ENCODE measurements at places on chromosomes 5 and 9. TPM values are rescaled to one million over a fixed set of nuclear protein-coding genes. Genes with fewer than 3 reads are reported as not detected.

DNA sequence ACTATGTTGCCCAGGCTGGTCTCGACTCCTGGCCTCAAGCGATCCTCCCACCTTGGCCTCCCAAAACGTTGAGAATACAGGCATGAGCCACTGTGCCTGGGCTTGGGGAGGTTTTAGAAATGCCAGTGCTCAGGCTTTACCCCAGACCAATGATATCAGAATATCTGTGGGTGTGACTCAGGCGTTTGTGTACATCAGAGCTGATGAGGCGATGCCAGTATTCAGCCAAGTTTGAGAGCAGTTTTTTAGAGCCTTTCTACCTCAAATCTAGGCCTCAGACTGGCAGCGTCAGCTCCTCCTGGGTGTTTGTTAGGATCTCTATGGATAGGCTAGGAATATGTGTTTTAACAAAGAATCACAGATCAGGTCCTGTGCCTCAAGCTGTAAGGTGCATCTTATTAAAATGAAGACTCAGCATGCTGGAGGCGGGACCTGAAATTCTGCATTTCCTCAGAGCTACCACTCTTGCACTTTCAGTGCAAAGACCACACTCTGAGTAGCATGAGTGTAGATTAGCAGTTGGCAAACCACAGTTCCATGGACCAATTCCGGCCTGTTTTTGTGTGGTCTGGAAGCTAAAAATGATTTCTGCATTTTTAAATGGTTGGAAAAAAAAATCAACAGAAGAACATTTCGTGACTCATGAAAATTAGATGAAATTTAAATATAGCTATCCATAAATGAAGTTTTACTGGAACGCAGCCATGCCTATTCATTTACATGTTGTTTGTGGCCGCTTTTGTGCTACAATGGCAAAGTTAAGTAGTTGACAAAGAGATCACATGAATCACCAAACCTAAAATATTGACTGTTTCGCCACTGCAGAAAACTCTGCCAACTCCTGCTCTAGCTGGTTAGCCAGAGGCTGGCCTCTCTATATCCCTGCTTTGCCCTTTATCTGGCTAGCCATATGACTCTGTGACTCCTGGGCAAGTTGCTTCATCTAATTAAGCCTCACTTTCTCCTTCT, 92.2 kb downstream of the KLF4 start:
- no peak overlapping the region for H3K27ac ChIP-seq
- H3K4me1 ChIP-seq = peaks cover 4% of the 10 kb centered on the region
- H3K27me3 ChIP-seq = no peaks in the 10 kb centered on the region

DNA sequence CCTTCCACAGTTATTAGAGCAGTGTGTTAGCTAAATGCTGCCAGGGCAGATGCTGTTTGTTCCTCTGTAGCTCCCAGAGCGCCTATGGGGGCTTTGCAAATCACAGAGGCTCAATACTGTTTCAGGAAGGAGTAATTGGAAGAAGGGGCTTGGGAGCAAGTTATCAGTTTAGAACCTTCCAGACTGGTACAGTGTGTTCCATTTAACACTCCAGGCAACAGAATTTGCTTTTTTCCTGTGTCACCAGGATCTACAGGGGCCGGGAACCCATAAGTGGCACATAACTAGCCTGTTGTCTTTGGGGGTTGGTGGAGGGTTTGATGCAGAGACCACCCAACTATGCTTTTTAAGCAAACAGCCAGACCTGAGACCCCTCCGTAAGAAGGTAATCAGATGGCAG, 307.3 kb upstream of the KCNN2 start:
- no peaks in the 10 kb centered on the region for H3K36me3 ChIP-seq
- DNase-seq = no peak
- H3K4me3 ChIP-seq = no peak overlapping the region
- no peak overlapping the region for H3K27ac ChIP-seq
- peaks cover 32% of the 10 kb centered on the region for H3K27me3 ChIP-seq

DNA sequence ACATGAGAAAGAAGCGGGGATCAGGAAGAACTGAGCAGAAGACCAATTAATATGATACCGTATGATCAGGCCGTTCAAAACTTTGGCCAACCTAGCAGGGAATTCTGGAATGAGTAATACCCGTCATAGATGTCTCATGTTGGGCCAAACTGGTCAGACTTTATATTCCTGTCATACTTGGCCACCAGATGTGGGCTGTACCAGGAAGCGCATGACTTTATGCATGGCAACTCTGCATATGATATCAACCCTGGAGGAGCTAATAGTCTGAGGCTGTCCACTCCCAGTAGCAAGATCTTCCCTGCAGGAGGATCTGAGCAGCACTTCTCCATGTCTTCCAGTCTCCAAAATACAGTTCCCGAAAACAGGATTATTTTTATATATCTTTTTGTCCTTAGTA, 68.5 kb upstream of the NAA35 start:
- H3K4me3 ChIP-seq = no peak overlapping the region
- no peaks in the 10 kb centered on the region for H3K4me1 ChIP-seq
- no peak overlapping the region for H3K27ac ChIP-seq

DNA sequence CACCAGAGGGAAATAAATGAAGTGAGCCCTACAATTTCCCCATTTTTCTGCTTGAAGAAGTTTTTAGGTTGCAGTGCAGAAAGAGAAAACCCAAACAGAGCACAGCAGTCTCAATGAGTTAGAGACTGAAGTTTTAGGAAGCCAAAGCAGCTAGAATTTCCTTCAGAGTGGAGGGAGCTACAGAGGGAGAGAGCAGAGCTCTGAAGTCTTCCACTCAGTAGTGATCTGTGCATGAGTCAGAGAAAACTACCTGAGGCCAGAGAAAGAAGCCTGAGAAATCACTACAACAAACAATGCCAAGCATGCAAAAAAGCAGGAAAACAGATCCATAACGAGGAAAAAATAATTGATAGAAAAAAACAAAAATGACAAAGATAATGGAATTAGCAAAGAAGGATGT, 17.9 kb upstream of the NDUFB6 start:
- no peak overlapping the region for H3K27ac ChIP-seq
- peaks cover 4% of the 10 kb centered on the region for H3K4me1 ChIP-seq
- peak; percentile 45 for DNase-seq
- H3K4me3 ChIP-seq = no peak overlapping the region
- no peaks in the 10 kb centered on the region for H3K36me3 ChIP-seq

The CD180 gene
- total RNA-seq = not detected

GRCh38 chr5:161093100-161093499, 241.1 kb upstream of the ATP10B start:
- peaks cover 27% of the 10 kb centered on the region for H3K4me1 ChIP-seq
- DNase-seq = peak; percentile 57
- no peak overlapping the region for H3K4me3 ChIP-seq
- H3K36me3 ChIP-seq = no peaks in the 10 kb centered on the region

- 0 out of 2 replicates have a peak, but pooled peaks cover 3% of the 10 kb centered on the region for H3K4me1 ChIP-seq
- no peak overlapping the region for H3K4me3 ChIP-seq
- no peak overlapping the region for H3K27ac ChIP-seq
- DNase-seq = peak; percentile 82
- H3K36me3 ChIP-seq = no peaks in the 10 kb centered on the region
These were observed 10.5 kb upstream of the GALNT10 start for GRCh38 chr5:154179846-154180710.

GRCh38 chr5:134005417-134006061, 764 bp upstream of the VDAC1 start:
- DNase-seq = no peak
- peak overlapping the region; percentile 91 for H3K4me3 ChIP-seq
- H3K27ac ChIP-seq = peak overlapping the region; percentile 96
- no peaks in the 10 kb centered on the region for H3K27me3 ChIP-seq
- H3K4me1 ChIP-seq = peaks cover 16% of the 10 kb centered on the region
- 0 out of 2 replicates have a peak, but pooled peaks cover 4% of the 10 kb centered on the region for H3K36me3 ChIP-seq

GRCh38 chr5:146068206-146068605, 37.2 kb downstream of the PLAC8L1 start:
- no peak overlapping the region for H3K27ac ChIP-seq
- DNase-seq = no peak
- H3K4me1 ChIP-seq = no peaks in the 10 kb centered on the region

- DNase-seq = no peak
- no peak overlapping the region for H3K27ac ChIP-seq
These were observed 127.8 kb upstream of the MVB12B start for GRCh38 chr9:126198854-126199253.

DNA sequence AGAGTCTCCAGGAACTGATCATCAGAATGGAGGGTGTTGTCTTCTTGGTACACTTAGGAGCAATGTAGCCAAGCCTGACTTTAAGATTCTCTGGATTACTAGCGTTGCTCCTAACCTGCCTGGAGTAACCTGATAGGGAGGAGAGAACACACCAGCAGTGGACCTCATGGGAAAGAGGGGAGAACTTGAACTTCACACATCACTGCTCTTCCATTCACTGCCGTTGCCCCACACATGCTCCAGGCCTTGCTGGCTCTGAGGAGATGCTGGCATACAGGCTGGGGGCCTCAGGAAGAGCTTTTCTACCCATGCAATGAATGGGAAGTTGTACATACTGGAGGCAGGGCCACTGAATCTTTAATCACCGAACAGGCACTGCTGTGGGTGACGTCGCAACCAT, 60.3 kb upstream of the ADAMTS16 start:
- DNase-seq = no peak
- no peak overlapping the region for H3K27ac ChIP-seq
- no peaks in the 10 kb centered on the region for H3K4me1 ChIP-seq
- no peaks in the 10 kb centered on the region for H3K36me3 ChIP-seq
- H3K27me3 ChIP-seq = peaks cover 26% of the 10 kb centered on the region
- no peak overlapping the region for H3K4me3 ChIP-seq

DNA sequence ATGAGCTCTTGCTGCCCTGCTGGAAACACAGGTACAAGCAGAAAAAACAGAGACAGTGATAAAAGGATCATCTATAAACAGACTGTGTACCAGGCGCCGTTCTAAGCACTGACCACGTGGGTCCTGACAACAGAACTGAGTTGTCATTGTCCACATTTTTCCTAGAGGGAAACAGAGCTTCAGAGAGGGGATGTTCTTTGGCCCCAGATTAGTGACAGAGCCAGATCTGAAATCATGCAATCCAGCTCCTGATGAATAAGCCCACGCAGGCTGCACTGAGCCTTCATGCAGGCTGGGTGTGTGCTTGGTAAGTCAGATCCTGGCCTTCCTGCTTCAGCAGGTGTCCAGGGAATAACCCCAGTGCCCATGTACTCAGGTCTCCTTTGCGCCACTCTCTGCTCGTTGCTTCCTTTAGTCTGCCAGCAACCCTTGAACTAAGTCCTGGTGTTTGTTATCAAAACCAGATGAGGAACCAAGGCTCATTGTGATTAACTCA, 22.8 kb upstream of the TCF7 start:
- no peaks in the 10 kb centered on the region for H3K36me3 ChIP-seq
- DNase-seq = peak; percentile 42
- H3K4me3 ChIP-seq = no peak overlapping the region

The PWWP2A gene
- total RNA-seq = 13.0 TPM

The MLANA gene
- total RNA-seq = not detected

The ARL14EPL gene
- not detected for total RNA-seq

The SH3PXD2B gene
- 20.7 TPM for total RNA-seq

DNA sequence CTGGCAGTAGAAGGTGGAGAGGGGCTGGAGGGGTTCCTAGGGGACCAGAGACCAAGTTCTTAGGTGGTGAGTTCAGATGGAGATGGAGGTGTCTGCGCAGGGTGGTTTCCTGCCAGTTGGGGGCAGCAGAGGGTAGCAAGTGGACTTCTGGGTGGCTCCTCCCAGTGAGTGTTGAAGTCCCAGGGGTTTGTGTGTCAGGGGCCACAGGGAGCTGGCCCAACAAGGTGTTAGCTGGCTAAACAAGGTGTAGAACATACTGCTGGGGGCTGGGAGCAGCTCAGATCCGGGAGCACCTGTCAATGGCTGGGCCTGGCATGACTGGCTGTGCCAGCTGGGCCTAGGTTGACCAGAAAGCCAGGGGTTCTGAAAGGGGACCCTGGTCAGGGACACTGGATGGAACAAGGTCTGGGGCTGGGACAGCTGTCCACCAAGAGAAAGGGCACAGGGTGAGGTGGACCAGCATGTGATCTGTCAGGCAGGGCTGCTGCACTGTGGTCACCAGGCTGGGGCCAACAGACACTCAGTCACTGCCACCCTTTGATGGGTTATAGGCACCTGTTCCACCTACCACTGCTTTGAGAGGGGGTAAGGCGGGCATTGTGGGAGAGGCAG, 35.6 kb downstream of the DAB2IP start:
- no peaks in the 10 kb centered on the region for H3K4me1 ChIP-seq
- H3K4me3 ChIP-seq = no peak overlapping the region
- H3K36me3 ChIP-seq = no peaks in the 10 kb centered on the region
- H3K27ac ChIP-seq = no peak overlapping the region
- DNase-seq = peak; percentile 78
- H3K27me3 ChIP-seq = no peaks in the 10 kb centered on the region

- H3K4me1 ChIP-seq = peaks cover 9% of the 10 kb centered on the region
- no peak overlapping the region for H3K27ac ChIP-seq
- no peaks in the 10 kb centered on the region for H3K27me3 ChIP-seq
- DNase-seq = peak; percentile 5
- no peak overlapping the region for H3K4me3 ChIP-seq
- 0 out of 2 replicates have a peak, but pooled peaks cover 5% of the 10 kb centered on the region for H3K36me3 ChIP-seq
These were observed 5.9 kb downstream of the FKBP15 start for GRCh38 chr9:113215132-113215531.

DNA sequence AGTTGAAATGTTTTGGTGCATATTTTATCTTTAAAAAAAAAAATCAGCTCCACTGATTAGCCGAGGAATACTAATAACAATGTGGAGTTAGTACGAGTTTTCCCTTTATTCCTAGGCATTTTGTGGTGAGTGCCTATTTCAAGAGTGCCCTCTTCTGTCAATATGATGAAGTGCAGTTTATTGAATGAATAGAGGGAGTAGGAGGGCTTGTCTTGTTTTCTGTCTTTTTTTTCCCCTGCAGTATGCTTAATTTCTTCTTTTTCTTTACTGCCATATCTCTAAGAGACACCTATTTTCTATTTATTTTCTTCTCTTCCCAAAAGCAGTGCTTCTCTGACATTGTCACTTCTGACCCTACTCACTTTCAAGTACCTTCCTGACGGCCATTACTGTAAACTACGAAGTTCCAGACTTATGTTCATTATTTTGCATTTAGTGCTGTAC, 169.6 kb upstream of the PITX1 start:
- H3K27ac ChIP-seq = no peak overlapping the region
- H3K36me3 ChIP-seq = no peaks in the 10 kb centered on the region
- H3K4me3 ChIP-seq = no peak overlapping the region
- no peaks in the 10 kb centered on the region for H3K27me3 ChIP-seq
- peaks cover 11% of the 10 kb centered on the region for H3K4me1 ChIP-seq

The PPIC gene
- total RNA-seq = 116 TPM

- H3K27ac ChIP-seq = no peak overlapping the region
- no peak overlapping the region for H3K4me3 ChIP-seq
- peak; percentile 39 for DNase-seq
- no peaks in the 10 kb centered on the region for H3K4me1 ChIP-seq
- H3K36me3 ChIP-seq = no peaks in the 10 kb centered on the region
- H3K27me3 ChIP-seq = no peaks in the 10 kb centered on the region
These were observed 101.2 kb downstream of the TRIM36 start for GRCh38 chr5:115068239-115069086.

DNA sequence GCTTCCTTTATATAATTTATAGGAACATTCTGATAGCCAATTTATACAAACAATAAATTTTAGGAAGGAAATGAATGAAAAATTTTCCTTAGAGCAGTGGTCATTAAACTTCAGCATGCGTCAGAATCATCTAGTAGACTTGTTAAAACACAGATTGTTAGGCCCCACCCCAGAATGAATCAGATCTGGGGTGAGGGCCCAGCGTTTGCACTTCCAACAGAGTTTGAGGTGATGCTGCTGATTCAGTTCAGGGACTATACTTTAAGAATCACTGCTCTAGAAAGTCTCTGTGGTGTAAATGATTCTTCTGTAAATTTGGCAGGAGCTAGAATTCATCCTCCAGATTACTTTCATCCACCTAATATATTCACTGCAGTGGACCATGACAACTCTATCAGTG, 80.4 kb downstream of the SLC12A2 start:
- no peaks in the 10 kb centered on the region for H3K27me3 ChIP-seq
- H3K4me3 ChIP-seq = no peak overlapping the region
- H3K36me3 ChIP-seq = no peaks in the 10 kb centered on the region
- H3K27ac ChIP-seq = no peak overlapping the region
- peak; percentile 71 for DNase-seq
